Right cardiac atrium (tissue), 5 donors: ENCODE measurements at places on chromosomes 12 and 14. TPM values are rescaled to one million over a fixed set of nuclear protein-coding genes. Genes with fewer than 3 reads are reported as not detected.

GPR132 gene
- total RNA-seq = 0.70 TPM

SDR9C7 gene
- total RNA-seq = not detected

RTN1 gene
- 3.2 TPM for total RNA-seq

OR9K2 gene
- not detected for total RNA-seq

AGAP2 gene
- total RNA-seq = 0.91 TPM

IFI27 gene
- total RNA-seq = 70.0 TPM

TRPV4 gene
- total RNA-seq = 1.4 TPM

ANKRD9 gene
- 118 TPM for total RNA-seq

KRAS gene
- total RNA-seq = 14.5 TPM

NAV3 gene
- 4.4 TPM for total RNA-seq

SCARB1 gene
- total RNA-seq = 18.5 TPM

GPRC5D gene
- not detected for total RNA-seq

TARBP2 gene
- 13.0 TPM for total RNA-seq

TAC3 gene
- not detected for total RNA-seq

CLEC12A gene
- 1.9 TPM for total RNA-seq

ACIN1 gene
- total RNA-seq = 78.9 TPM

IL26 gene
- not detected for total RNA-seq

ST8SIA1 gene
- 6.3 TPM for total RNA-seq

MMP17 gene
- 1.4 TPM for total RNA-seq

DNAH10 gene
- not detected for total RNA-seq

LRRC10 gene
- 21.1 TPM for total RNA-seq

PCED1B gene
- total RNA-seq = 1.3 TPM

CEP128 gene
- 4.4 TPM for total RNA-seq

RIMBP2 gene
- total RNA-seq = not detected

ESR2 gene
- 0.32 TPM for total RNA-seq

NTF3 gene
- 0.89 TPM for total RNA-seq

LRFN5 gene
- total RNA-seq = 1.0 TPM

RTL1 gene
- not detected for total RNA-seq

TSPAN11 gene
- 4.9 TPM for total RNA-seq

MYF6 gene
- not detected for total RNA-seq

HECTD1 gene
- 159 TPM for total RNA-seq

SRP54 gene
- 31.1 TPM for total RNA-seq

CFAP73 gene
- not detected for total RNA-seq

FERMT2 gene
- total RNA-seq = 111 TPM

DLK1 gene
- not detected for total RNA-seq

SMIM41 gene
- total RNA-seq = 0.31 TPM

CLEC4A gene
- 1.5 TPM for total RNA-seq

A2M gene
- total RNA-seq = 525 TPM

MGP gene
- 1,019 TPM for total RNA-seq

SLC6A12 gene
- 2.9 TPM for total RNA-seq

RERG gene
- 5.1 TPM for total RNA-seq

REP15 gene
- total RNA-seq = 2.4 TPM
